ENCODE measurements at places on chromosomes 6 and 20.

DNA sequence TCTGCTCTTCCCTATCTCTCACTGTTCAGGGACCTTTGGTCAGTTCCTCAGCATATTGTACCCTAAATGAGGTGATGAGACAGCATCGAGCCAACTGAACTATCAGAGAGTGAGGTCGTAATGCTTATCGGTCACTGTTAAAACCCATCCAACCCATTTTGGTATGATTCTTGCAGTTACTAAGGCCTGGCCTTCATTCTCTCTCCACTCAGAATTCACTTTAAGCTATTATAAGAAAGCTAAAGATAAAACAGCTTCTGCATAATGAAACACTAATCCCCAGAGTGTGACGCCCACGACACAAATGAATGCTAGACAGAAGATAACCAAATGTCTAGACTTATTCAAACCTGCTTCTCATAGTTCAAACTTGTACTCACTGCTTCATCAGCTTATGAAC is 175.8 kb downstream of the GMPR start:
- DNase-seq: no peak

DNA sequence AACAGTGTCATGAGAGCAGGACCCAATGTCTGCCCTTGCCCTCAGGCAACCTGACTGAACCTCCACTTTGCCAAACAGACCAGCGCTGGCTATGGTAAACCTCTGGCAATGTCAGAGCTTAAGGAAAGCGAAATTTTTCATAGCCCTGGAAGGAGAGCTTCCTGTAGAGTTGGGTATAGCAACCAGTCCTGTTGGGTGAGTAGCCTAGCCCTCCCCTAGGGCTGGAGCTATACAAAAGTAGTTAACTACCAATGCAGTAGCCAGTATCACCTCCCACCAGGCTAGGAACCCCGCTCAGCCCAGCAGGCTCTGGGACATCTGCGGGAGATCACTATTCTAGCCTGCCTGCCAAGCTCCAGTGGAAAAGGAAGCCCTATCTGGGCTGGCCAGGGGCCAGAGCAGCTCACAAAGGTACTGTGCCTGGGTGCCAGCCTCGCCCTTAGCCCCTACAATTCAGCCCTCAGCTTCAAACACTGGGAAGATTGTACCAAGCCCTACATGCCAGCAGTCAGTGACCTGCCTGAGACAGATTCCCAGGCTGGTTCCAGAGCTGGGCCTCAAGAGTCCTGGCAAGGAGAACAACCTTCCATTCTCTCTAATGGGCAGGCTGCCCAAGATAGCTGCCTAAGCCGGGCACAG is 7.9 kb downstream of the WFDC3 start:
- DNase-seq: no peak

DNA sequence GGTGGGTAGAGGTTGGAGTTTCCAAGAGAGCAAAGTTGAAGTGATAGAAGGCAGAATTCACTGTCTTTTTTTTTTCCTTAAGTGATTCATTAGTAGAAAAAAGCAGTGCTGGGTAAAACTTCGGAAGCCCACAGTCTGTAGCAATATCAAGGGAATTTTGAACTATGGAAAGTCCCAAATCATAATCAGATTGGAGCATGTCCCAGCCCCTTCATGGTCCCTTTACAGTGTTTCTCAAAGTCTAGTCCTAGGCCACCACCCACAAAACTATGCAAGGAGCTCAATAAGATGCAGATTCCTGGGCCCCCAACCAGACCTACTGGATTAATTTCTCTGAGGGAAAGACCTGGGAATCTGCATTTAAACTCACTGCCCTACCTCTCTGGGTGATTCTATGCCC is 22.6 kb downstream of the NEDD9 start:
- DNase-seq: no peak

- DNase-seq: no peak
Measured at GRCh38 chr20:59325142-59325523, 24.7 kb downstream of the EDN3 start.

DNA sequence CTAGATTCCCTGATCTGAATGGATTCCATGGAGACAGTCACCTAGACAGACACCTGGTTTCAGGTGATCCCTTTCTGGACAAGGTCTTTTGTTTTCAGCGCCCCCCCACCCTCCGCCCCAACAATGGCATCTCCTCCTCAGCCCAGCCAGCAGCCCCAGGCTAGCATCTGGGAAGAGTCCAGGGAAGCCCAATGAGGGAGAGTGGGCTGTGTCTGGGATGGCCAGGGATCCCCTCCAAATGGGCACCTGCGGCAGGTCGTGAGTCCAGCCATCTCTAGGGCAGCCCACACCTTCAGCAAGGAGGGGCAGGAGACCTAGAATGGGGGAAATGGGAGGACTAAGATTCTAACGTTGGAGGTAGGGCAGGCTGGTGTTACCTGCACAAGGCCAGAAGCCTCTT is 1.2 kb upstream of the SLC24A3 start:
- DNase-seq: no peak

- no peak for DNase-seq
Measured at GRCh38 chr6:22664968-22665367, 95.6 kb downstream of the HDGFL1 start.

DNA sequence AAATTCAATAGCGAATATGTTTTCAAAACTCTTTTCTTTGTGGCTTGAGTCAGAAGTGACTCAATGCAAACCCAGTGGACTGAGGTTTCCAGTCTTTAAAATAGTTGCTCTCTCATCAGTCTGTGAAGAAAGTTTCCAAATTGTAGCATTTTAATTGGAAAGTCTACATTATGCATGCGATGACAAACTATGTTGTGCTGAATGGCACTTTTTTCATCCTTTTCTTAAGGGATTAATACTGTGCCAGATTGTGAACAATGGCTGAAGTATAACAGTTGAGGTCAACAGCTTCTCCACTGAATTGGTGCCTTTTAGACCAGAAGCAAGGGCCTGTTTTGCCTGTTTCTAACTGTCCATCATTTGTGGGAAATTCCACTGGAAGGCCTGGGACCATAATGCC is 377.1 kb downstream of the BTBD9 start:
- no peak for DNase-seq

GRCh38 chr6:66930559-66931290 is 1223.7 kb upstream of the EYS start:
- no peak for DNase-seq

- no peak for DNase-seq
Measured at GRCh38 chr6:114267897-114268296, 74.9 kb downstream of the HS3ST5 start.

- no peak for DNase-seq
Measured at GRCh38 chr20:57040924-57041323, 225.5 kb downstream of the BMP7 start.

- no peak for DNase-seq
Measured at GRCh38 chr6:160420969-160421556, 72.9 kb downstream of the SLC22A3 start.

DNA sequence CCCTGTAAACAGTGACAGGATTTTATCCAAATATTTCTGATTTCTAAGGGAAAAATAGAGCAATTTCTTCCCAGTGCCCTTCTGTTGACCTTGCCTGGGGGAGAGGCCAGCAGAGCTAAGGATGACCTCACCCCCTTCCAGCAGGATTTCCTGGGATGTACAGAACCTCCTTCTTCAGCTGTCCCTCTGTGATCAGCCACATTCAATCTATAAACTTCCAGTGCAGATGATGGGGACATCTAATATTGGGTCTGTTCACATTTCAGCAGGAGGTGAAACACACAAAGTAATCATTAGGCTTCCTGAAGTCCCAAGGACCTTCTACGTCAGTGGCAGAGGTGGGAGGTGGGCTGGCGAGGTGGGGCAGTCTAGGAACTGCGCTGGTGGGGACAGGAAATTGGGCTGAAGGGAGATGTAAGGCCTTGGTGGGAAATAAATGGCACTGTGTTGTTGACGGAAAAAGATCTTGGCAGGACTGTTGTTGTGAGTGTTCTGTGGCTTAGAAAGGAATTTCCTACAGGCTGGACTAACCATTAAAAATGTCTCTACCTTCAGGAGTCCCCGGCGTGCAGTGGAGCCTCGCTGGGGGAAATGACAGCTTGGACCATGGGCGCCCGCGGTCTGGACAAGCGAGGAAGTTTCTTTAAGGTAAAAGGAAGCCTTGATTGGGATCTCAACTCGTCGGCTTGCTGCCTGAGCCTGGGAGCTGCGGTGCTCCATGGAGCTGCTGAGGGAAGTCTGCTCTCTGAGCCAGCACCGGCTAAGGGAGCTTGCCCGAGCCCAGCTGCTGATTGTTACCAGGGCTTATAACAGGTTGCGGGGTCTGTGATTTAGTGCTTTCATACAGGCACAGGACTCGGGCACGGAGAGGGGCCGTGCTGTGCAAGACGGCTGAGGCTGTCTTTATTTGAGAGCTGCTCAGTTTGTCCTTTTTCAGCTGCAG is 127.9 kb upstream of the NAA20 start:
- no peak for DNase-seq

- DNase-seq: no peak
Measured at GRCh38 chr6:7391151-7391550, 1.5 kb downstream of the RIOK1 start.

DNA sequence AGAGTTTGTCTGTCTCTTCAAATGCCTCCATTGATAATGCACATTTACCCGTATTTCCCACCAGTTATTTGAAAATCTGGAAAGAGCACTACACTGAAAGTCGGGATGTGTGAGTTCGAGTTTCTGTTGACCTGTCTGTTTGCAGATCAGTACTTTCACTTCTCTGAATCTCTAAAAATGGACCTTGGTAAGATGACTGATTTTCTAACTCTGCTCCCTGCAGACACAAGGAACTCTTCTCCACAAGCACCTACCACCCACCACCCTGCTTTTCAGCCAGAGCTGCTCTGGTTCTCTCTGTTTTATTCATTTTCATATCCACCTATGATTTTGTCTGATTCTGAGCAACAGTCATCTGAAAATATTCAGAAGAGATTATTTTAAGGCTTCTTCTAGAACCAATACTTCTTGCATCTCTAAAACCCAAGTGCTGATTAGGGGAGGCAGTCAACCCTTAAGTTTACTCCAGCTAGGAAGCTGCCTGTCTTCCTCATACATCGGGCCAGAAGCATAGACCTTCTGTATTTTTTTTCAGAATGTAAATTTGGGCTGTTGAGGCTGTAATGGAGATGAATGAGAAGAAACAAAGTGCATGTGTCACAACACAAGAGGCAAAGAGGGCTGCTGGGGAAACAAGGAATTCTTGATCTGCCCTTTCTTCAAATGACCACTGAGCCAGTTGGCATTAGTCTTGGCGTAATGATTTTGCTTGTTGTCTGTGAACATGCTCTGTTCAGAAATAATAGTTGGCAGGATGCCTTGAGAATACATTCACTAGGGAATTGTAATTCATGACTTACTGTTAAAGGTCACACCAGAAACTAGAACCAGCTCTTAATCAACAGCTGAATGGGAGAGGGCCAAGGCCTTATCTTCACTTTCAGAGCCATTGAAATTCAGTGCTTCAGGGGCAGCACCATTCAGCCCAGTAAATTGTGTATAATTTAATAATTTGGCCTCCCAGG is 85.4 kb upstream of the MYLIP start:
- DNase-seq: no peak

- no peak for DNase-seq
Measured at GRCh38 chr6:73893696-73894095, 197.7 kb downstream of the CD109 start.

DNA sequence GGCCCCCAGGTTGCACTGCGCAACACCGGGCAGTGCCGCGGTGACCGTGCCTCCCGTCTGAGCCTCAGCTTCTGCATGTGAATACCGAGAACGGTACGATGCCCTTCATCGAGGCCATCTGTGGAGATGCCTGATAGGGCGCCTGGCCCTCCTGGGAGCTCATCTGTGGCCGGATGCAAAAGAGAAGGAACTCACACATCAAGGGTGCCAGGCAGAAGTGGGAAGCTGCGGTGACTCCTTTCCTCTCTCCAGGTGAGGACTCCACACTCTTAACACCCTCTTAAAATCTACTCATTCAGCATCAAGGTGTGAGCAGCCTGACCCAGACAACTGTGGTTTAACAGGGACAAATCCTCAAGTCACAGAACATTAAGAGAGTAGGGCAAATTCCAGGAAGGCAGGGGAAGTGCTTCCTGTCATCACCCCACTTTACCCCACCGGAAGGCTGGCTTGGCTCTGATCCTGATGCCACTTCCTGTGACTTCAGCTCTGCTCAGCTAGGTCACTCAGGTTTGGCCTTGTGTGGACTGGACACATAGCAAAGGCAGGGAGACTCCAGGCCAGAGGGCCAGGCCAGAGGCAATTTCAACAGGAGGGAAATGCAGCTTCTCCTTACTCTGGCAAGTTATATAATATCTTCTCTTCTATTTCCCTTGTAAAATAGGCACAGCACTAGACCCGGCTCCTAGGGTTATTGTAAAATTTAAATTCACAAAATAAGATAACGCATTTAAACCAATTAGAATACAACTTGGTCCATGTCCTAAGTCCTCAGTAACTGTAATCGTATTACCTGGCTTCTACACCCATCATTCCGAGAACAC is 69.4 kb downstream of the CPNE5 start:
- DNase-seq: no peak

DNA sequence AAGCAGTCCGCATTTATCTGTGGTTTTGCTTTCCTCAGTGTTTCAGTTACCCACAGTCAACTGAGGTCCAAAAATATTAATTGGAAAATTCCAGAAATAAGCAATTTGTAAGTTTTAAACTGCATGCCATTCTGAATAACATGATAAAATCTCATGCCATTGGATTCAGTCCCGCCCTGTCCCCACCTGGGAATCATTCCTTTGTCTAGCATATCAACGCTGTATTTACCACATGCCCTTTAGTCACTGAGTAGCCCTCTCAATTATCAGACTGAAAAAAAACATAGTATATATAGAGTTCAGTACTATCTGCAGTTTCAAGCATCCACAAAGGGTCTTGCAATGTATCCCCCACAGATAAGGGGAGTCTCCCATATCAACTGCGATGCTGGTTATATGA is 17.1 kb downstream of the RANBP9 start:
- no peak for DNase-seq

DNA sequence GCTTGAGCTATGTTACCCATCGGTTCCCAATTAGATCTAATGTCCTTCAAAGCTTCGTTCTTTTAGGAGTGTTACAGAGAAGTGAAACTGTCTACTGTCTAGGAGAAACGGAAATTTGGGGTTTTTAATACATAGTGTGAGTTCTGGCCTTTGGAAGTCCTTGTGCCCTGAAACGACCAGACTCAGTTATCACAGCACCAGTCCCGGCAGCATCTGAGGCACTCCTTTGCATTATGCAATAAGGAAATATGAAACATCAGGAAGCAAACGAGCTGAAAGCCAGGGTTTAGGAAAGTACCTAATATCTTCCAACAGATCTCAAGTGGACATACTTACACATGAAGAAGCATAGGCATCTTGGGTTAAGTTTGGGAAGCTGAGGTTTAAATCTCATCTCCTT is 61.8 kb upstream of the ADGRF1 start:
- no peak for DNase-seq

All from HEK293T (cell line).